ENCODE measurements at places on chromosomes 7 and 10.

GRCh38 chr10:63376560-63377304 lies 89.0 kb downstream of the JMJD1C start:
- peak; percentile 51 for DNase-seq

DNA sequence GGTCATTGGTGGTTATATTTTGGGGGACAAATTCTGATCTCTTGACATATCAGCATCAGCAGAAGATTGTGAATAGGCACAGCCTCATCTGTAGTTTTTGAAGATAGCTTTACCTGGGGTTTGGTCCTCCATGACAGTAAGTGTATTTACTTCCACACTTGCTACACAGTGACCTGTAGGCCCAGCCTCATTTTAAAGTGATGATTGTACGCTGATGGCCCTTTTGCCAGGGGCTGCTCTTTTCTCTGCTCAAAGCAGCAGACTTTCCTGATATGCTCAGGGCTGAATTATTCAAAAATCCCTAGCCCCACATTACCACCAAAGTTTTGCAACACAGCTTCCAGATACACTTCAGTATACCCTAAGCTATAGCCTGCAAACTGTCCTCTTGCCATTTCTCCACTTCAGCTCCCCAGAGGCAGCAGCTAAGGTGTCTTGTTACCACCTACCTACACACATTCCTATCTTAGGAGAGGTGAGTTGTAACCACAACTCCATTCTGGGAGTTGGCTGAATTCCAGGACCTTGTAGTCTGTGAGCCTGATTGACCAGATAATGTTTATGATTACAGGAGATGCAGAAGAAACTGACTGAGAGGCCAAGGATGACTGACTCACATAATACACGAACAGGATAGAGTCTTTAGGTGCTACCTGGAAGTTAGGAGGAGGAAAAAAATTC lies 6.0 kb downstream of the ASB4 start:
- DNase-seq, result peak; percentile 51

- peak; percentile 16 for DNase-seq
Measured at GRCh38 chr10:12181065-12181775, 14.5 kb downstream of the NUDT5 start.

- no peak for DNase-seq
Measured at GRCh38 chr7:116601426-116601825, 70.6 kb upstream of the MET start.

- peak; percentile 63 for DNase-seq
Measured at GRCh38 chr10:89274928-89275327, 23.4 kb upstream of the LIPA start.

GRCh38 chr10:10479465-10479864 lies 538.2 kb upstream of the CELF2 start:
- DNase-seq, result no peak
